Caudate nucleus (tissue), 63 donors: ENCODE measurements at places on chromosomes 5 and 9.

- no peak for DNase-seq
Measured at GRCh38 chr5:109230369-109230768, 179.4 kb downstream of the PJA2 start.

DNA sequence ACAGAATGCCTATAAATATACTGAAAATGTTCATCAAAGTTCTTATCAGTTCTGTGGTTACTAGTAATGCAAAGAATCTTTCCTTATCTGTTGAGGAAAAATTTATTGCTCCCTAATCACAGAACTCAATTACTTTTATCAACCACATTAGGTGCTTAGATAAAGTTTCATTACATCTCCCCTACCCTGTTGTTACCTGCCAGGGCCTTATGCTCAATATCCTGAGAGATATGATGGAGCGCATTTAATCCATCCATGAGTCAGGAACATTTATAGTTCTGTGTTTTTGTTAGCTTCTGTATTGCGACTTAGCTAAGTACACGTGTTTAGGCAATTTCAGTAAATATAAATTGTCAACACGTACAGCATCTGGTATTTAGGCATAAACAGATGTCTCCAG, 164.3 kb upstream of the ST8SIA4 start:
- no peak for DNase-seq

DNA sequence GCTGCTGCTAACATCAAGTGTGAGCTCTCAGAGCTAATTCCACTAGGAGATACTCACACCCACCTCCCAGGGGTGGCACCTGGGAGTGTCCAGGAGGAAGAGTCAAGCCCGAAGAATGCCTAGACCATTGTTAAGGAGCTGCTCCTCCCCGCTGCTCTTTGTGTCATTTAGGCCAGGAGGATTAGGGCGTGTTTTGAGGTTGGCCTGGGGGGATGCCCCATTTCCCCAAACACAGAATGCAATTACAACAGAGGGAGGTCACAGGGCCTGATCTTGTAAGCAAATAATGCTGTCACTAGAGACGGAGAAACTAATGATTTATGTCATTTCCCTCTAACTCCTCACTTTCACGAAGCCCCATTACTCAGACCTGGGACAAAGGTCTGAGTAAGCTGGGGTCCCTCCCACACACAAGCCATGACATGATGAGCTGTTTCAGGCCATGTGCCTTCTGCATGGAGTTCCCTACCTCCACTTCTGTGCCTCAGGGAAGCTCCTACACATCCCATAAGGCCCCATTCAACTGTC, 312.5 kb downstream of the ACTL7B start:
- no peak for DNase-seq

GRCh38 chr5:60576425-60576824, 123.5 kb downstream of the DEPDC1B start:
- DNase-seq: no peak

GRCh38 chr9:77907585-77907984, 124.0 kb downstream of the GNAQ start:
- DNase-seq: no peak

- no peak for DNase-seq
Measured at GRCh38 chr5:133273661-133274596, 222.1 kb downstream of the HSPA4 start.

GRCh38 chr5:123907349-123907748, 395.4 kb downstream of the CSNK1G3 start:
- DNase-seq: no peak

GRCh38 chr9:107637421-107638420, 148.2 kb upstream of the KLF4 start:
- DNase-seq: peak; percentile 72

- no peak for DNase-seq
Measured at GRCh38 chr9:95772320-95773052, 103.0 kb upstream of the ERCC6L2 start.

DNA sequence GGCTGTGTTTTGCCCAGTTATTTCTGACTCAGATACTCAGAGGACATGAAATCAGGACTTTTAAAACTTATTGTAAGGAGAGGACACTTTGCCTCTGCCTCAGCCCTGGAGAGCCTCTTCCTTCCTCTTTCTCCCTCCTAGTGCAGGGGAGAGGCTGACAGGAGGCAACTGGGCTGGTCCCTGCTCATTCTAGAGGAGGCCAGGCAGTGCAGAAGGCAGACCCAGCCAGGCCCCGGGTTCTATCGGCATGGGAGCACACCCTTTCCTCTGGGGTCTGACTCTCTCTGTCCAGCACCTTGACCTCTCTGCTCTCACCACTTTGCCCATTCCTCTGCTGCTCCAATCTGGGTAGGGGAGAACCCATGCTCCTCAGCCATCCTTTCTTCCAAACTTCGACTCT, 16.0 kb upstream of the SMIM32 start:
- no peak for DNase-seq

GRCh38 chr5:176722757-176723156, 75.5 kb downstream of the TSPAN17 start:
- DNase-seq: no peak

GRCh38 chr5:160105686-160106360, 13.4 kb downstream of the PWWP2A start:
- DNase-seq: no peak

GRCh38 chr9:95370064-95370463, 52.6 kb upstream of the FANCC start:
- DNase-seq: no peak

DNA sequence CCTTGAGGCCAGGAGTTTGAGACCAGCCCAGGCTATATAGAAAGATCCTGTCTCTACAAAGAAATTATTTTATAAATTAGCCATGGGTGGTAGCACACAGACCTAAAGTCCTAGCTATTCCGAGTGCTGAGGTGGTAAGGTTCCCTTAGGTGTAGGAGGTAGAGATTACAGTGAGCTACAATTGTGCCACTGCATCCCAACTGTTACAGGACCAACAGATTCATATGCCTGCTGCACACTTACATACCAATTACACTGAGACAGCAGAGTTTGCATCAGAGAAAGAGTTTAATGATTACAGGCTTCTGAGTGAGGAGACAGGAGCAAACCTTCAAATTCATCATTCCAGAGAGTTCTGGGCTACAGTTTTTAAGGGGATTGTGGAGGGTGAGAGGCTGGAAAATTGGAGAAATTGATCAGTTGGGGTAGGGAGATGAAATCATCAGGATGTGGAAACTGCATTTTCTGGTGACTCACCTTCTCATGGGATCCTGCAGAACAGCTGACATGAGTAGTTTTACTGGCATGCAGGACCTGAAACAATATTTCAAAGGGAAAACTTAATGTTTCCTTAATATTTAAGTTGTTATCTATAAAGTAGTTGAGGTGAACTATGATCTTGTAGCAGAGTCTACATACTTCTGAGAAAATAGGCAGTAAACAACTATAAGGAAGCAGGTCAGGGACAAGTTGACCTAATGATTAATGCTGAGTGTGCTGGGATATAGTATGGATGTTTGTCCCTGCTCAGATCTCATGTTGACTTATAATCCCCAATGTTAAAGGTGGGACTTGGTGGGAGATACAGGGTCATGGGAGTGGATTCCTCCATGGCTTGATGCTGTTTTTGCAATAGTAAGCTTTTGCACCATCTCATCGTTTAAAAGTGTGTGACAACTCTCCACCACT, 54.7 kb downstream of the ANXA2R start:
- DNase-seq: no peak

GRCh38 chr9:130935648-130936271, 3.3 kb downstream of the FIBCD1 start:
- no peak for DNase-seq

DNA sequence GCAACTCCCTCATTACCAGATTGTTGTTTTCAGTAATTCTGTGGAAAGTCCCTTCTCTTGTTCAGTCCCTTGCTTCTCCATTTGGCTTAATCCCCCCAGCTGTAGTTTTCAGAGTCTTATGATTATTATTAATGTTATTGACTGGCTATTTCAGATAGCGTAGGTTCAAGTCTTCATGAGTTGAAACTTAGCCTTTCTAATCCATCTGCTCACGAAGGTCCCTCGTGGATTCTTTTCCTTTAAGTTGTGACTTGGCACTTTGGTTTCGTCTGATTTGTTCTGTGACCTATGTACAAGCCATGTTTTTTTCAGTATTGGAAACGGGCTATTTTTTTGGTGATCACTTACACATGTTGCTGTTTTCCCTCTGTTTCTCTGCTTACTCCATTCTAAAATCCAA, 260.3 kb downstream of the TMEM167A start:
- DNase-seq: no peak

DNA sequence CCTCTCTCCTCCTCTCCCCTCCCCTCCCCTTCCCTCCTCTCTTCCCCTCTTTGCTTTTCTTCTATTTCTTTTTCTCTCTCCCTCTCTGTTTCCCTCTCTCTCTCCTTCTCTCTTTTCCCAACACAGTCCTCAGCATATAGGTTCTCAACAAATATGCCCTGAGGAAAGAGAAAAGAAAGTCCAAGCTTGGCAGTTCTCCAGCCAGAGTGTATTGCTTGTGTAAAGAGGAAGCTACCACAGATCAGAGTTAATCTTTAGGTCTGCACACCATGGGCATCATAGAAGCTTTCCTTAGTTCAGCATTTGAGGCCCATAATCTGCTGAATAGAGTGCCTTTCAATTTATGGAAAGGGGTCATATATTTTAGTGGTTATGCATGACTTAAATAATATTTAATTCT, 382.8 kb upstream of the WWC1 start:
- no peak for DNase-seq

- DNase-seq: no peak
Measured at GRCh38 chr5:82054004-82054710, 82.3 kb downstream of the ATG10 start.

- no peak for DNase-seq
Measured at GRCh38 chr5:76691467-76692273, 24.3 kb upstream of the F2R start.

DNA sequence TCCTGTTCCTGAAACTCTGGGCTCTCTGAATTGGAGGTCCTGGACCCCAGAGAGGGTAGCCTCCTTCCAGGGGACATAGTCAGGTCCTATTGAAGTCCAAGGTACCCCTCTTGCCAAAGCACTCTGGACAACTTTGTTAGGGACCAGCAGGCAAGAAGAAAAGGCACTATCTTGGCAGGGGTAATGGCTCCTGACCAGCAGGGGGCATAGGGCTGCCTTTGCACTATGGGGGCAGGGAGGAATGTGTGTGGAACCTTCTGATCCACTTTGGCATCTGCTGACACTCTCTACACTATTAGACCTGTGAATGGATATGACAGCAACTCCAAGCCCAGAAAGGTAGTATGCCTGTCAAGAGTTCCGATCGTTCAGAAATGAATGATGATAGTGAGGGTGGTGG, 179.0 kb upstream of the CD180 start:
- DNase-seq: no peak

DNA sequence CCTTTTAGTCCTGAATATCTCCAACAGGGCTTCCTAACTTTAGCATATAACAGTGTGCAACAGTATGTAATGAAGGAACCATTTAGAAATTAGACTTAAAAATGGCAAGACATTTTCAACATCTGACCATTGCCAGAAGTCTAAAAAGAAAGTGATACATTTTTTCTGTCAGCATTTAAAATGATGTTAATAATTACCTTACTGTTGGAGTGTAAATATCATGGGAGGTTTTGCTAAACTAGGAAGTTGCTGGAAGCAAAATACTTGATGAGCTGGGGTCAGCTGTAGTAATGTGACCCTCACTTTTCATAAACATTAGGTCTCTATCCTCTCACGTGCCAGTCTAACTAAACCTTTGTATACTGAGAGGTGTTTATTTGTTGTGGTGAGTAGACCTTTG, 68.8 kb downstream of the NTRK2 start:
- no peak for DNase-seq
